Activated naive CD4-positive, alpha-beta T cell treated with Interleukin-2 at 50 U/mL for 16 hours (primary cell): ENCODE measurements at places on chromosomes 11 and 22.
A peak's percentile ranks its signal among the peaks of the same experiment; 100 is the strongest.

DNA sequence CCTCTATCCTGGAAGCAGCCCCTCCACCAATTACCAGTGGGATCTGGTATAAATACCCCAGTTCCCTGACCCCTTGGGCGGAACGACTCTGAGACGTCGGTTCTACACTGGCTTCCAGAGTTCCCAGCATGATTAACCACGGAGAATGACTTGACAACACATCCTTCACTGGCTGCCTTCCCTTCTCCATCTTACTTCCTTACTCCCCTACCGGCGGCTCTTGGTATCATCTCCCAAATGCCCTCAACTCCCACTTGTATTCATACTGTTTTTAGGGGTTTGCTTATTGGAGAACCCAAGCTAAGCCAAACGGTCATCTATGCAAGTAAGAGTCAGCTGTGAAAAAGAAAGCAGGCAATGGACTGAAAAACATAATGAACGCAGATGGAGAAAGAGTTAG lies 56.1 kb downstream of the APOL3 start:
- no peak for DNase-seq

DNA sequence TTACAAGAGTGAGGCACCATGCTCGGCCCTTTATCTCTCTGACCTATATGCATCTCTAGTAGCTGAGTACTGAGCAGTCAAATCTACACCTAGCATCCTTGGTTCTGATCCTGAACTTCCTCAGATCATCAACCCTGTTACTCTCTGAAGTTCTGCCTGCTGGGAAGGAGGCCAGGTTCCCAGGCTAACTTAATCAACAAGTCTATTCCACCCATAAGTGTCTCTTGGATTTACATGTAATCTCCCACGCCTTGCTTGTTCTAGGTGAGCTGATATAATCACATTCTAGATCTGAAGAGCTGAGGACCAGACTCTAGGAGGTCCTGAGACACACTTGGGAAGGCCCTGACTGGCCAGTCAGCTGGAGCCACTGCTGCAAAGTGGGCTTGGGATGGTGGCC lies 22.1 kb downstream of the CABP7 start:
- no peak for DNase-seq

DNA sequence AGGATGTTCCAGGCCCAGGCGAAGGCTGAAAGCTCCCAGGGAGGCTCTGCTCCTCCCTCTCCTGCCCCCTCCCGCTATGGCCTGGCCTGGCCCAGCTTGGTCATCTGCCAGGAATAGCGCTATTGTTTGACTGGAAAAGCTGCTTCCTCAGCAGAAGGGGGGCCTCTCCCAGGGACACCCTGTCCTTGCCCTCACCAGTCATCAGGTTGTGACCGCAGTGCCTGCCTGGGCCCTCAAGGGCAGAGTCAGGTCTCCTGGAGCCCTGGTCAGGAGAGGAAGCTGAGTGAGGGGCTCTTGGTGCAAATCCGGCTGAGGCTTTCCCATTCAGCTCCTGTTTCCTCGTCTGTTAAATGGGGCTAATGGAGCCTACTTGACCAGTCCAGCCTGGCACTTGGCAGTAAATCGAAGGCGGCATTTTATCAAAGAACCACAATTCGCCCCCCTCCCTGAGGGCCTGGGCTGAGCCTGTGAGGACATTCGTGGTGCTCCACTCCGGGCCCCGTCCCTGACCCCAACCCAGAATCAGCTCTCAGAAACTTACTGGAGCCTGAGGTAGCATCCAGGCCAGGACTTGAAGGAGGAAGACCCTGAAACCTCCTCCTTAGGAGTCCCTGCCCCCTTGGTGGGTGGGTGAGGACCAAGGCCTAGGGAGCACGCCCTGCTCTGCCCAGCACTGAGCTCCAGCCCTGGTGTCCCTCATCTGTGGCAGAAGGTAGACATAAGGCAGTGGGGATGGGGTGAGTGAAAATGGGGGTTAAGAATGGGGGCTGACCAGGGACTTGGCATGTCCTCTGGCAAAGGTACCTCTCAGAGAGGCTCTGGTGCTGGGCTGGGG lies 2.0 kb upstream of the CASTOR1 start:
- no peak for DNase-seq

DNA sequence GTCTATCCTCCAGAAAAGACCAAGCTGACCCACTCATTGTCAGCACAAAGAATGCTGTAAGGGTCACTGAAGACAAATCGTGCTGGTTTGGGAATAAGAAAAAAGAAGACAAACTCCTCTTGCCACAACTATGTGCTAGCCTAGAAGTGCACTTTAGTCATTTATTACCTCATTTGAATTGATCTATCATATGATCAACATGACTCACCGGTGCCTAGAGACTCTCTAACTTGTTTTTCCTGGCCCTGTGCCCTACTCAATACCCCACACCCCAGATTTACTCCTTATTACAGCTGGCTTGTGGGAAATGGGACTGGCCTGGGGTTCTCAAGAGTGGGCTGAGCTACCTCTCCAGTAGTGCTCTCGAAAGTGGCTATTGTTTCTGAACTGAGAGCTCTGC lies 35.9 kb upstream of the HORMAD2 start:
- DNase-seq = no peak

DNA sequence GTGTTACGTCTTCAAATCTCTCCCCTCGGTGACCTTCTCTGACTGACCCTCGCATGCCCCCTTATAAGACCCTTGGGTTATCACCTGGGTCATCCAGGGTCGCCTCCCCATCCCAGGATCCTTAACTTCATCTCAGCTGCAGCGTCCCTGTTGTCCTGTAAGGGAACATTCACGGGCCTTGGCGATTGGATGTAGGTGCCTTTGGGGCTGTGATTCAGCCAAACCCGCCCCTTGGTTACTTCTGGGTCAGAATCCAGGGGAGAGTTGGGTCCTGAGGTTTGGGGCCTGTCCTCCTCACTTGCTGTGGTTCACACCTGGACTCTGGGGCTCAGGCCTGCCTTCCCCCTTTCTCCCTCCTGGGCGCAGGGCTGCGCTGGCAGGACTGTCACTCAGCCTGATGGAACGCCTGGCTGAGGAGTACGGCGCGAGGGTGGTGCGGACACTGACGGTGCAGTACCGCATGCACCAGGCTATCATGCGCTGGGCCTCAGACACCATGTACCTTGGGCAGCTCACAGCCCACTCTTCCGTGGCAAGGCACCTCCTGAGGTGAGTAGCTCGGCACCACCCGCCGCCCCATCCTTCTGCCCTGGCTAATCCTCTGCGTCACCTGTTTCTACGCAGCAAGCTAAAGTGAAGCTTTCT lies 29.4 kb downstream of the IGHMBP2 start:
- no peak for DNase-seq

DNA sequence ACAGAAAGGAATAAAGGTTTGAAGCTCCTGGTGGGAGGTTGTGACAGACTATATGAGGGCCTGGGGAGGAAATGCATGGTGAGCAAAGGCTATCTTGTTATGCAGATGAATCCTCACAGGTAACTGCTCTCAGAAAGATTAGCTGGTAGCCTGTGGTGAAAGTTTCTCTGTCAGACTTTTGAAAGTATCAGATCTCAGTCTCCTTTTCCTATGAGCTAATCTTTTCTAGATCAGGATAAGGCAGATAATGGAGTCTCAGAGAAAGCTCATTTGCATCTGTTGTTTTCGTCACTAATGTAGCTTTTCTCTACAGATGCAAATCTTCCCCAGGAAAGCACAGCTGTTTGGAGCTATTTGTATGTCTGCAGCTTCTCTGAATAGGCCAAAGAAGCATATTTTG lies 21.0 kb upstream of the OR6X1 start:
- no peak for DNase-seq

- peak; percentile 59 for DNase-seq
These were observed 78.0 kb upstream of the PPARA start for GRCh38 chr22:46072110-46072881.

- no peak for DNase-seq
These were observed 9.4 kb upstream of the FANCF start for GRCh38 chr11:22634897-22635629.

DNA sequence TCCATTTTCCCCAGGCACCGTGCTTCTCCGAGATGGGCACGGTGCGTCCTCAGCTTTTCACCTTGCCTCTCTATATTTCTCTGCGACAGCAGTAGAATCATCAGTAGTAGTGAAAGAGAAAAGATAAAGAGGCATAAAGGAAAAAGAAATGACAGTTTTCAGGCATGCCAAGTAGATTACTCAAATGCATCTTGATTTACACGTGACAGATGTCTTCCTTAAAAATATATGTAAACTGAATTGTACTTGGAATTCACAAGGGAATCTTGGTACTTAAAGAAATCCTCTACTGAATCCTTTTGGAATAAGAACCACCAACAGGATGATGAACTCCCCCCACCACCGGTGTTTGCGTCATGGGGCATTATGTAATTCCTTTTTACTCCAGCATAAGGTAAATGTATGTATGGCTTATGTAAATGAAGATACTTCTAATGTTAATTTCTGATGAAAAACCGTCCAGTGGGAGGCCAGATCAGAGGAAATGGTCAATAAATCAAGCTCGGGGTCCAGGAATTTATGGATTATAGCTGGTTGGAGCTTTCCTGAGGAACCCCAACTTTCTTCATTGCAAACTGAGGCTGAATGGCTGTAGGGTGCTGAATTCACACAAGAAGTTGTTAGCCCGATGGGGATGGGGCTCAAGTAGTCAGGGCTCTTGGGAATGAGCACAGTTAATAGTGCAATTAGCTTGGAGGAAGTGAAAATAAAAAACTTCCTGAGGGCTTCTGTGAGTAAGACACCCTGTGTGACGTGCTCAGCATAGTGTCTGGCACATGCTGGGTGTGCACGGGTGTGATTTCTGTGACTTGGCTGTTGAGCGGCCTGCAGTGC lies 630.4 kb downstream of the OPCML start:
- no peak for DNase-seq

- no peak for DNase-seq
These were observed 4.2 kb downstream of the TTLL8 start for GRCh38 chr22:50053861-50054260.

DNA sequence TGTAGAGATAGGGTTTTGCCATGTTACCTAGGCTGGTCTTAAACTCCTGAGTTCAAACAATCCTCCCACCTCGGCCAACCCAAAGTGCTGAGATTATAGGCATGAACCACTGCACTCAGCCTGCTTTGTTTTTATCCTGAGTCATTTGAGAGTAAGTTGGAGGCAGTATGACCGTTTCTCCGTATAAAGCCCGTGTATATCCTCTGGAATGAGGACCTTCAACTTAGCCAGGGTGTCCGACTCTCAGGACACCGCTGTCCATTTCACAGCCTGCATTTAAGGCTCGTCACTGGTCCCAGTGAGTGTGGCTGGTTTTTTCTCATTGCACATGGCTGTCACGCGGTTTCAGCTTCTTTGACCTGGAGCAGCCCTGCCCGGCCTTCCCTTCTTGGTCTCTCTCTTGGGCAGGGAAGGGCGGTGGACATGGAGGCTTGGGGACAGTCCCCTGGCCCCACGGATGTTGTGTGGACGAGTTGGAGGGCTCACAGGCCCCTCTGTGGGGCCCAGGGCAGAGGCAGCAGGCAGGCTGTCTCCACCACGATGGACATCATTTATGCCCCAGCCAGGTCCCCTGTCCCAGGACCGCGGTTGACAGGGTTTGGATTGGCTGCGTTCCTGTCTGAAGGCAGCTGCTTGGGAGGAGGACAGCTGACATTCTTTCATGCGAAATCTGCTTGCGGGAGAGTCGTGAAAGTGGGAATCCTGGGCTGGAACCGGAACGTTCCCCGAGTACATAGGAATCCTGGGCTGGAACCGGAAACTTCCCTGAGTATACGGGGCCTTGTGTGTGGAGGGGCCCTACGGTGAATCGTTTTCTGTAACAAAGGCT lies 93.3 kb downstream of the KCNQ1 start:
- no peak for DNase-seq

GRCh38 chr22:28381429-28382167 lies 298.0 kb downstream of the TTC28 start:
- DNase-seq = no peak

DNA sequence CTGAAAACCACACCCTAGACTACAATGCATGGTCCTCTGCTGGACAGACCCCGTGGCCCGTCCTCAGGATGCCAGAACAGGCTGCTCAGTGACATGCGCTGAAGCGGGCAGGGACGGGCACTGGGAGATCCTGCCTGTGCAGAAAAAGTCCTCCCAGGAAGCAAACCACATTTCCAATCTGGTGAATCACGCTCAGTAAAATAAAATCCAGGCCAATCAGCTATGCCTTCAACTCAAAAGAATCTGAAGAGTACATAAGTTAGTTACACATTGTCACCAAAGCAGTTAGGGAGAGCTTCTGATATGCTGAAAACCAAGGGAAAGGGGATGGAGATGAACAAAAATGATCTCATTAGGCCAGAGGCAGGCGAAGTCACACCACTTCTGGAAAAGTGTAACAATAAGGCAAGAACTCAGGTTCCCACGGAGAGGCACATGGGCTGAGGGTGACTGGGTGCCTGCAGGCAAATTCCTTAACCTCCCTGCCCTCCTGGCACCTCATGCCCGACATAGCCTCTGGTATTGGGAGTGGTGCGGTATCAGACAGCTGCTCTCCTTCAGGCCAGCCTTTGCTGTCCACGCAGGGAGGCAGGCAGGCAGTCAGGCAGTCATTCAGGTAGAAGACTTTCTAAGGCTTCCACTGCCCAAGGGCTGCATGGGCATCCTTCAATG lies 66.4 kb downstream of the APOL5 start:
- DNase-seq = no peak

DNA sequence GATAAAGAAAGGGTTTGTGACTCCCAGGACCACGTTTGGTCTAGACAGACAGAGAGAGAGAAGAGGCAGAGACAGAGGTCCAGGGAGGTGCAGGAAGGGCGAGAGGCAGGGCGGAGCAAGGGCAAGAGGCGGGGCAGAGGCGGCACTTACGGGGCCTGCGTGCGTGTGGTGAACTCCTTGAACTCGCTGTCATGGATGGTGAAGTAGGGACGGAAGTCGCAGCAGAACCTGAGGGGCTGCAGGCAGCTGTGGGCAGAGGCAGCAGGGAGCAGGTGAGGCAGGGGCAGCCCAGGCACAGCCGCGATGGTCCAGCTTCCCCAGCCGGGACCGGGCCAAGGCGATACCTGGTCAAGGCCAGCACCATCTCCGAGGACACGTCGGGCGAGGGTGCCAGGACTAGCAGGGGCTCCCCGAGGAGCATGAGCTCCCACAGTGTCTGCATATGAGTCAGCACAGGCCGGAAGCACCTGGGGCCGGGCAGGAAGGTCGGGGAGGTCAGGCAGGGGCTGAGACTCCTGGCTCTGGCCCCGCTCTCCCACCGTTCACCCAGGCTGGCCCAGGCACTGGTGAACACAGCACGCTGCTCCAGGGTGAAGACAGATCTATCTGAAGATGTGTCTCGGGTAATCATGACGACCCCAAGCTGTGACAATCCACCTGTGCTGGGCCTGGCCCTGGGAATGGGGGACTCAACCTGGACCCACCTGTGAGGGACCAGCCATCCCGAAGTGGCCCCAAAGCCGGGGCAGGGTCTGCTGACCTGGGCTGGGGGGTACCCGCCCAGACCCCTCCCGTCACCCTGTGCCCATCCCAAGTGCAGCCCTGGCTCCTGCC lies 7.2 kb upstream of the PLXNB2 start:
- DNase-seq = peak; percentile 80

- no peak for DNase-seq
These were observed 22.6 kb upstream of the CTSC start for GRCh38 chr11:88360141-88360540.

DNA sequence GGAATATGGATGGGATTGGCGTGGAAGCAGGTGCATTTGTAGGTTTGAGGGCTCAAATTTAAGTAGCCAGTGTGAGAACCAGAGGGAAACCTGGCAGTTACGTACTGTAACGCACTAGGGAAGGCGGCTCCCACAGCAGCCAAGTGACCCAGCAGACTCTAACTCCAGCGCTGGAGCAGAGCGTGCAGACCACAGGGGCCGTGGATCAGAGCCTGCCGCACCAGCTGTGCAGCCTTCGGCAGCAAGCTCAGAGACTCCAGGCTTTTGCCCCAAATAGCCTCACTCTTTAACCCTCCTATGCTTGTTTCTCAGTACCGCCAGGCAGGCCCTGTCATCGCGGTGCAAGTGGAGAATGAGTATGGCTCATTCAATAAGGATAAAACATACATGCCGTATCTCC lies 12.3 kb downstream of the GLB1L3 start:
- no peak for DNase-seq
